ENCODE measurements at places on chromosomes 1 and 21. TPM values are rescaled to one million over a fixed set of nuclear protein-coding genes. Genes with fewer than 3 reads are reported as not detected.
A peak's percentile ranks its signal among the peaks of the same experiment; 100 is the strongest.

Gene C1orf198
- total RNA-seq: 13.7 TPM

Gene SLC19A2
- 12.1 TPM for total RNA-seq

GRCh38 chr1:11641776-11642305 is 12.4 kb downstream of the FBXO2 start:
- no peak for DNase-seq

DNA sequence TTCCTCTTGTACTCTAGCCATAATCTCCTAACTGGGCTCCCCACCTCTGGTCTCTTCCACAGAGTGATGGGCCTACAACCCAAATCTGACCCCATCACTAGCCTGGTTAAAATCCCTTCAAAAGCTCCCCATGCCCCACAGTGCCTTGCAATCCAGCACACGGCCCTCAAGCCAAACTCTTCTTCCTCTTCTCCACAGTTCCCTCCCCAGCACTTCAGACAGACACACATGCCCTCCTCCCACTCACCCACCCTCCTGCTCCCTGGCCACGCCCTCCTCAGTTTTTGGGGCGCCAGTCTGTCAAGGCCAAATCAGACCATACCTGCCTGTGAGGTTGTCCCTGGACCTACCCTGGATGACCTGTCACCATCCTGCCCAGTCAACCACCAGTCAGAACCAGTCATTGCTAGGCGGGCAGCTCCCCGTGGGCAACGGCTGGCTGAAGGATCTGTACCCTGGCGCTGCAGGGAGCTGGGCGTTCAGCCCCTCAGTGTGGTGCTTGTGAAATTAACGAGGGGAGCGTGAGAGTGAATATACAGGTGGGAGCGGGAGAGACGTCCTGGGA is 753 bp downstream of the C1orf210 start:
- no peak for DNase-seq

DNA sequence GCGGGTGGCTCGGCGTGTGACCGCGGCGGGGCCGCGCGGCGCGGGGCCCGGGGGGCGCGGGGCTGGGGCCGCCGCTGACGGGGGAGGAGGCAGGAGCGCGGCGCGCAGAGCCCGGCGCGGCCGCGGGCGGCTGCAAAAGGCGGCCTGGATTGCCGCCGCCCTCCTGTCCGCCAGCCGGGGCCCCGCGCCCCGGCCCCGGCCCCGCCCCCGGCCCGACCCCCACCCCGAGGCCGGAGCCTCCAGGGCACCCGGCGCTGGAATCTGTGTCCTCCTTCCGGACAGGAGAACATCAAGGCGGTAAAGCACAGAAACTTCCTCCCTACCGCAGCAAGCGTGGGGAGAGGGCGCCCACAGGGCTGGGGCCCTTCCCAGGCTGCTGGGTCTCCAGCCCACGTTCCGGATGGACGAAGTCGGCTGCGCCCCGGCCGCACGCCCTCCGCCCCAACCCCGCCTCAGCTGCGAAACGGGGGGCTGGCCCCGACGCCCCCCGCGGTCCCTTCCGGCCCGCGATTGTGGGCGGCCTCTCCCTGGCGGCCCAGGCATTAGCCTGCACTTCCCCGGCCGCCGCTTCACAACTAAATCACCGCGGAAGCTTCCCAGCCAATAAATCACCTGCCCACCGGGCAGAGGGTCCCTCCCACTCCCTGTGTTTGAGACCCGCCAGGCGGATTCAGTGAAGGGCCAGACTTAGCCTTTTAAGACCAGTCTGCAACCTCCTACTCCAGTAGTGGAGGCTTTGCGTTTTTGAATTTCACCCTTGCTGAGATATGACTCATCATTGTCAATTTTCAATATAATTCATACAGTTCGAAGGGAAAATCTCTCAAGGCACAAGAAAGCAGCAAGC is 106.0 kb downstream of the SLC45A1 start:
- peak; percentile 83 for DNase-seq

DNA sequence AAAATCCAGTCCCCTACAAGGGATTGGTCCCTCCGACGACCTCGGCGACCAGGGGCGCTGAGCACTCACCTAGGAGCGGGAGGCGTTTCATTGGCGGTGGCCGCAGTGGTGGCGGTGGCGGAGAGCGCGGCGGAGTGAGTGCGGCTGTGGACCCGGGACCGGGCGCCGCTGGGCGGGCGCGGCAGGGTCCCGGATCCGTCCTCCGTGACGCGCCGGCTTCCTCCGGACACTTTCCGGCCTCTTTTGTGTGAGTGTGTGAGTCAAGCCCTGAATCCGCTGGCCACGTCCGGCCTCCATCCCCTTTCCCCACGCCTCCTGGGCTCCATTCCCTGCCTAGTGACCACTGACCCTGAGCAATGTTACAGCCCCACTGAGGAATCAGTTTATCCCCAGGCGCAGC is at the start of gene ADGRL4:
Gene ADGRL4 (minus strand): TSS at position 167 of the 400 bp plus-strand sequence. CDS start 76 bp downstream, at position 91.
- no peak for DNase-seq

Gene LRRC8C
- total RNA-seq: 73.1 TPM

- no peak for DNase-seq
Measured at GRCh38 chr1:22639286-22639685, 2.9 kb downstream of the C1QA start.

Gene FASLG
- 55.9 TPM for total RNA-seq

- DNase-seq: no peak
Measured at GRCh38 chr21:28993293-28993629, 584 bp upstream of the LTN1 start.

DNA sequence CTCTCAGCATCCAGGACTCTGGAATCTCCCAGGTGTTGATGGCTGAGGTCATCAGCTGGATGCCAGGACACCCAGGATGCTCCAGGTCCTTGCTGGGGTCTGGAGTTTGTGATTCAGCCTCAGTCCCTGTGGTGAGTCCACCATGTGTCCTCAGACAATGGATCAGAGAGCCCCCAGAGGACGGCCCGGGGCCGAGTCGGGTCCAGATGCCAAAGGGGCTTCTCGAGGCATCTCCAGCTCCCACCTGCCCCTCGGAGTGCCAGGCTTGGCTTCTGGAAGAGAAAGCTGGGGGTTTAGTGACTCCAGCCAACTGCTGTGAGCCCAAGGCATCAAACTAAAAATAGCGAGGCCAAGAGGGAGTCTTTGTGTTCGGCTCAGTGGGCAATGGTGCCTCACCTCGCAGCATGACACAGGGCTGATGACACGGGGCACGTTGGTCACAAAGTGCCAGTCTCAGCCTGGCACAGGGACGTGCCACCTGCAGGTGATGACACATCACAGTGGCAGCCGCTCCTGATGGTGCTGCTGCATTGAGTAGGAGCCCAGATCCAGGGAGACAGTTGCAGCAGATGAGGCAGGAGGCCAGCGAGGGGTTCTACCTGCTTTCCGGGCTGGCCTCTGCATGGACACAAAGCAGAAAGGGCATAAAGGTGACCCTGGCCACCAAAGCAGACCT is 10.6 kb downstream of the PDE9A start:
- no peak for DNase-seq

Gene SLC22A15
- total RNA-seq: 0.36 TPM

GRCh38 chr1:231613419-231614349 is 12.9 kb upstream of the DISC1 start:
- DNase-seq: peak; percentile 69
